ENCODE measurements at places on chromosomes 11 and 22.
A peak's percentile ranks its signal among the peaks of the same experiment; 100 is the strongest.

DNA sequence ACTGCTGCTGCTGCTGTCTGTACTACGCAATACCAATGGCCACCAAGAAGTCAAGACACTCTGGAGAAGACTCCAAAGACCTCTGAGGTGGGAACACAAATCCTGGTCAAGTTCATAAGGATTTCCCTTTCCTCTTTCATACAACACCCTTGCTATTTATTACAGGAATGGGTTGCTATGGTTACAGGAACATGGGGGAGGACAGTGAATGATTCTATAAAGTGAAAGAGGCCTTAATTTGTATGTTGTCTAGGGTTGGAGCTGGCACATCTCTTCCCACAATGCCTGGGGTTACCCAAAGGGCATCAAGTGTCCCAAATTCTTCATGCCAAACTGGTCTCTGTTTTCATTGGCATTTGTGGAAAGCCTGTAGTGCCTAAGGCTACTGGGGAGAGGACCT is 11.4 kb upstream of the SEC14L3 start:
- DNase-seq, result no peak

DNA sequence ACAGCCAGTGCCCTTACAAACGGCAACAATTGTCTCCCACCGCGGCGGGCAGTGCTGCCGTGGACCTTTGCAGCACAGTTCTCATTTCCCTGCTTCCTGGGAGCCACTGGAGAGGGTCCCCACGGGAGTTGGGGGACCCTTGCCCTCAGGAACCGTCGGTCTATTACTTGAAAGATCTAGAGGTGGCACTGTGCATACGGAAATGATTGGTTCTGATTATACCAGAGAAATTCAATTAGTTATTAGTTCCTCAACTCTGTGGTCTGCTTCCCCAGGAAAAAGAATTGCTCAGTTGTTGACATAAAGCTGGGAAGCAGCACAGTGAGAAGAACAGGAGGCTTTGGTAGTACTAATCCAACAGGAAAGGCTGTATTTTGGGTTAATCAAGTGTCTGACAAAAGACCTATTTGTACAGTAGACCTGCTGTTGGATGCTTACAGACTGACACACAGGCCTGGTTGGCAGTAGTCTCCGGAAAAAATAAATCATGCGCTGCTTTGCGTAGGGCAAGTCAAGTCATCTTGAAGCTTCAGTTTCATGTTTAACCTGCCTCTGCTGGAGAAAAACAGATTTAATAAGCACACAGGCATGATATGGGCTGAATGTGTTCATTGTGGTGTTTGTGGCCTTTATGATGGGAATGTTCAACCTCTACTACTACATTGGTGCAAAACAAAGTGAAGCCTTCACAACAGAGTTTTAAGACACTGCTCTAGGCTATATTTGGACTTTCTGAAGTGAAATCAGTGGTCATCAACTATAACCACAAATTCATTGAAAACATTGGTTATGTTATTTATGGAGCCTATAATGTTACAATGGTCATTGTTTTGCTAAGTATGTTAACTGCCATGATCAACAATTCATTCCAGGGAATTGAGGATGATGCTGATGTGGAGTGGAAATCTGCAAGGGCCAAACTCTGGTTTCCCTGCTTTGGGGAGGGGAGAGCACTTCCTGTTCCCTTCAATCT is 54.6 kb upstream of the SC5D start:
- no peak for DNase-seq

DNA sequence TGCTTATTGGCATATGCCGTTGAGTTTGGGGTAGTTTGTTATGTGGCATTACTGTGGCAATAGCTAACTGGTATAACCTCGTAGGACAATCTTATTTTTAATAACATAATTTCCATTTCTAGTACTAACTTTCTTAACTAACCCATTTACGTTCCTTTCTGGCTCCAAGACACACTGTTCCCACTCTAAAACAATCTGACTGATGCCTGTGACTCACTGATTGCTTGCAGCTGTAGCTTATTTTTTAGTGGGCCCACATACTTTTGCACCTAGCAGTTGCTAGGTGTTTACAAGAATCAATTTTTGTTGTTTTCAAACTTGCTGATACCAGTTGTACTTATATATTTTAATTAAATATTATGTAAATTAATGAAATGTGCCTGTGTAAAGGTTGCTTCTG is 52.2 kb downstream of the FAT3 start:
- no peak for DNase-seq

GRCh38 chr22:44181033-44181911 is 547 bp downstream of the PARVG start:
- DNase-seq, result no peak

GRCh38 chr22:37383341-37383740 is 43.9 kb downstream of the ELFN2 start:
- no peak for DNase-seq

GRCh38 chr11:2540223-2540991 is 95.6 kb downstream of the KCNQ1 start:
- no peak for DNase-seq

DNA sequence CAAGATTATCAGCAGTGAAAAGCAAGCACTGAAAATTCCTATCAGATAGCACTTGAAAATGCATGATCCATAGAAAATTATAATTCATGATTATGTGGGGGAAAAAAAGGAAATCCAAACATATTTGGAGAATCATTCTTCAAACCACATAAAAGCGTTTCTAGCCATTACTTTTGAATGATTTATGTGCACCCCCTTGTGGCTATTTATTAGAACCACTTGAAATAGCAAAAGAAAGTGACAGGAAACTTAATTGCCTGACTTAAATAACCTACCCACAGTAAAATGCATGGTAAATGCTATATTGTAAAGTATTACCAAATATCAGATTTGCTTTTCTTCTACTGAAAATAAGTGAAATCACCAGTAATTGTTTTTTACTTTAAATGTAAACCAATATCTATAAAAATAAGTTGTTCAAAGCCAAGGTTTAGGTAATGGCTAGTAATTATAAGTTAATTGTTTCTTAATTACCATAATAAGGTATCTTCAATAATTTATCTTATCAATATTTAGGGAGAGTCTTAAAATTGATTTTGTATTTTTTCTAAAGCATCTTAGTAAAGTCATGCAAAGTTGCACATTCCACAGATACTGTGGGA is 168.5 kb downstream of the ARHGAP42 start:
- peak; percentile 53 for DNase-seq

DNA sequence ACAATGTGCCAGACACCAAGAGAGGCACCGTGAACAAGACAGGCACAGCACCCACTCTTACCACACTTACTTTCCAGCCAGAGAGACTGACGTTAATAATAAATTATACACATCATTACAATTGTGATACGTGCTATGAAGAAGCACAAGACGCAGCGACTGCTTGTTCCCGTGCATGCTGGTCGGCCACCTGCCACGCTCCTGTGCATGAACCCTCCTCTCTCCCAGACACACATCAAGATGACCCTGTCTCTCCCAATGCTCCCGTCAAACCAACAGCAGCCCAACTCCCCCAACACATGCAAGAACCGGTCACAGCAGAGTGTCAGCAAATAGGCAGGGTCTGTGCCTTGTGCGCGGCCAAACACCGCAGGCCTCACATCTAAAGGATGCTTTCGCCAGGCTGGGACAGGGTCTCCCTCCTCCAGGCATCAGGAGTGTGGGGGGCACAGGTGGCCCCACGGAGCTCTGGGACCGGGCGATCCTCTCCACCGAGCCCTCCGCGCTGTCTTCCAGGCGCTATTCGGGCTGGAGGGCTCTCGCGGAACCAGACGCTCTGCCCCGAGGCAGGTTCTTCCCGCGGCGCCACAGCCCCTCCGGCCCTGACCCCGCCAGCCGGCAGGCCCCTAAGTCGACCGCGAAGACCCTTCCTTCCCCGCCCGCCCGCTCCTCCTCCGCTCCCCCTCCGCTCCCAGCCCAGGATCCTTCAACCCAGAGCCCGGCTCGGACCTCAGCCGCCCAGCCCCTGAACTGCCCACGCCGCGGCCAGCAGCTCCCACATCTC is 533 bp downstream of the SERGEF start:
- no peak for DNase-seq
